H7 (cell line): ENCODE measurements at places on chromosomes 12 and 14. TPM values are rescaled to one million over a fixed set of nuclear protein-coding genes. Genes with fewer than 3 reads are reported as not detected.

GRCh38 chr14:58562141-58562540 lies 75.6 kb upstream of the DACT1 start:
- no peak for DNase-seq

The AICDA gene
- total RNA-seq, result not detected in 2 replicates

DNA sequence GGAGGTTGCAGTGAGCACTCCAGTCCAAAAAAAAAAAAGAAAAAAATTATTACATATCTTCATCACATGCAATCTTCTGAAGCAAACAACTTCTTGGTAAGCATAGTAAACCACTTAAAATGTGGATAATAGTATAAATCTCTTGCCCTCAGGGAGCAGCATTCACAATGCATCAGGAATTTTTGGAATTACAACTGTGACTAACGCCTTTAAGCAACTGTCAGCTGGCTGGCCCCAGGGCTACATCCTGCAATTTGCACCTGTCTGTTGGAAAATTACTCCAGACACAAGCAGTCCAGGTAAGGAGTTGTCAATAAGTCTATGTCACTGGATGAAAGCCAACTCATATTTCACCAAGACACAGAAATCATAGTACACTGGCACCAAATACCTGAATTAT lies 5.5 kb upstream of the SLC7A7 start:
- DNase-seq, result no peak

The ANKRD33 gene
- 0.17 and 1.6 TPM in 2 replicates for total RNA-seq

DNA sequence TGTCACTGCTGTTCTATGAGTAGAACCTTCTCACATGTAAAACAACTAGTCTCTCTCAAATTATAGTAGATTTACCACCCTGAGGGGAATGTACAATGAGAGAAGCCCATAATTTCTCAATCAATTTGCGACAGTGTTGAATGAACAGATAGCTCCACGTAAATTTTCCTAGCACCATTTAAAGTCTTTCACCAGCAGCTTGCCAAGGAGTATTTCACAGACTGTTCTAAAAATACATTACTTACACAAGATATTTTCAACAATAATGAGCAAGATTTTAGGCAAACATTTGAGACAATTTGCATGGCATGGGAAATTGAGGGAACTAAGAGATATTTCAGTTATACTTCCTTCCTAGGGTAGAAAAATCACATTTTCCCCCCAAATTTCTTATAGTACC lies 151.6 kb downstream of the KICS2 start:
- DNase-seq, result no peak

DNA sequence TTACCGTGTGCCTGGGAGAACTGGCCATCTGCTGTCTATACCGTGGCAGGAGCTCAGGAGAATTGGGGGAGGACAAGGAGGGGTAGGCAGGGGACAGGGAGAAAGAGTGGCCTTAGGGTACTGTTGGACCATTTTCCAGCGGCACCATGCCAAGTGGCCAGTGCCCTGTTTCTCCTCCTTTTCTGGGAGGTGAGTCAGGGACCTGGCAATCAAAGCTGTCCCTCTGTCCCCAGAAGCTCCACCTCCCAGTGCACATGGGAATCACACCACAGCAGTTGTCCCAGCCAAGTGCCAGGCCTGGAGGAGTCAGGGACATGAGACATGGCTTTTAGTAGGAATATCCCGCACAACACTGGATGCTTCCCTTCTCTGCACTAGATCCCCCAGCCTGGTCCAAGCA lies 118.0 kb downstream of the GCH1 start:
- DNase-seq, result no peak

DNA sequence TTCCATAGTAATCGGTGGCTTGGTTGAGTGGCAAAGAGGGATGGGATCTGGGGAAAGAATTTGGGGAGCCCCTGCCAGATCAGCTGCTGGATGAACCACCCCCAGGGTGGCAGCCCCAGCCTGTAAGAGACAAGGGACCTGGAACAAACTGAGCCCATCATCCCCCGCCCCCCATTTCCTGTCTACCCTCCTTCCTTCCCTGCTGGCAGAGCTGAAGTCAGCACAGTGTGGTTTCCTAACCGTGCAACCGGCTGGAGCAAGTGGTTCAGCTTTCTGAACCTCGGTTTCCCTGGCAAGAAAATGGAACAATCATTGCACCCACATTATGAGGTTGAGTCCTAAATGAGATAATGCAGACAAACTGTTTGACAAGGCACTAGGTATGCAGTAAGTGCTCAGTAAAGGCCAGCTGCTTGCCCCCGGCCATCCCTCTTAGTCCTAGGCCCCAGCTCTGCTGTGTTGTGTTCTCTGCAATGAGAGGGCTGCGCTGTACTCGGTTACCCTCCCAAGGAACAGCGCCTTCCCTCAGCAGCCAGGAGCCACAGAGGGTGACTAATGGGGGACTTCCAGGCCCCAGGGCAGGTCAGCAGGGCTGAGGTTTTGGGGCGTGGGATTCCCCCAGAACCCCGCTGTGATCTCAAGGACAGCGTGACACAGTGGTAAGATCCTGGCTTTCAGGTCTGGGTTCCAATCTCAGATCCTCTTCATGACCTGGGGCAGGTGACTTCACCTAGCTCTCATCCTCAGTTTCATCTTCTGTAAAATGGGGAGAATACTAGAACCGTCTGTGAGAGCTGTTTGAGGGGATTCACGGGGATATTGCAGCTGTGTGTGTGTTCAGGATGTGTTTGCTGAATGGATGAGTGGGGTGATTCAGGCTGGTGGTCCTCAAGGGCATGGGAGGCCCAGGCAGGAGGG lies 16.5 kb downstream of the SELPLG start:
- DNase-seq, result no peak

The HSPB8 gene
- 10.7 and 15.8 TPM in 2 replicates for total RNA-seq

- no peak for DNase-seq
Observed at GRCh38 chr14:86938320-86938719, 1054.7 kb downstream of the GALC start.

- peak; percentile 2 for DNase-seq
Observed at GRCh38 chr12:91367234-91367849, 184.7 kb upstream of the DCN start.

DNA sequence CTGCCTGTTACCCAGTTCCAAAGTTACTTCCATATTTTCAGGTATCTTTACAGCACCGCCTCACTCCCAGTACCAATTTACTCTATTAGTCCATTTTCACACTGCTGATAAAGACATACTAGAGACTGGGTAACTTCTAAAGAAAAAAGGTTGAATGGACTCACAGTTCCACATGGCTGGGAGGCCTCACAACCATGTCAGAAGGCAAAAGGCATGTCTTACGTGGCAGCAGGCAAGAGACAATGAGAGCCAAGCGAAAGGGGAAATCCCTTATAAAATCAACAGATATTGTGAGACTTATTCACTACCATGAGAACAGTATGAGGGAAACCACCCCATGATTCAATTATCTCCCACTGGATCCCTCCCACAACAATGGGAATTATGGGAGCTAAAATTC lies 9.8 kb downstream of the AREL1 start:
- no peak for DNase-seq

The FOXN3 gene
- total RNA-seq, result 64.6 and 93.6 TPM in 2 replicates

The DUSP6 gene
- 106 and 112 TPM in 2 replicates for total RNA-seq

The FOXN4 gene
- 0.07 and 0.33 TPM in 2 replicates for total RNA-seq

DNA sequence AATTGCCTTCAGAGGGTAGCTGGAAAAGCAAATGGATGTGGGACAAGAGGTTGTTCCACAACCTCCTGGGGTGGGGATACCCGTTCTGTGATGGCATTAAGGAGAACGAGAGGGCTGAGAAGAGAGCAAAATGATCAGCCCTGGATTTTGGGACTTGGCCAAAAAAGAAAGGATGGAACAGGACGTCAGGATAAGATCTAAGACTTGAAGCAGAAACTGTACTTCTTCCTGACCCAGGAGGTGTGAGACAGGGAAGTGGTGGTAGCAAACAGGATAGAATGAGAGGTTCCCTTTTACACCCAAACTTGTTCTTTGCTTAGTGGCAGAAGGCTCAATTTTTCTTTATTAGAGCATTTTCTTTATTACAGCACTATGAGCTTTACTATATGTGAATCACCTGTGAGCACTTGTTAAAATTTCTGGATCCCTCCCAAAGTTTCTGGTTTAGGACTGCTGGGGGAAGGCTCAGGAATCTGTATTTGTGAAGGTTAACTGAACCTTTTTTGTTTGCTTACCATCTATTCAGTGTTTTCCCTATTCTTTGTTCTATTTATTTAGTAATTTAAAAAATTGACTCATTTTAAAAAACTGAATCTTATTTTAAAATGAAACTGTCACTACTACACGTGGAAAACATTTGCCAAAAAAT lies 59.2 kb downstream of the ERC1 start:
- DNase-seq, result no peak

DNA sequence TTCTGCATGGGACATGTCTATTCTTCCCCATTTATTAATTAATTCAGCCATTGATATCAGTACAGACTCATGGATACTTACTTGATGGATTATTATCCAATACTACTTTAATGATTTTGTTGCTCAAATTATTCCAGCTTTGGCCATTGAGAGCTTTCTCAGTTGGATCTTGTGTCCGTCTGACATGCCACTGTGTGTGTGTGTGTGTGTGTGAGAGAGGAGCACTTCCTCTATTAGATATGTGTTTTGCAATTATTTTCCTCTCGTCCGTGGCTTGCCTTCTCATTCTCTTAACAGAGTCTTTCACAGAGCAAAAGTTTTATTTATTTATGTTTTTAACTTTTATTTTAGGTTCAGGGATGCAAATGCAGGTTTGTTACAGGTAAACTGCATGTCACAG lies 194.2 kb downstream of the ADGRD1 start:
- no peak for DNase-seq

DNA sequence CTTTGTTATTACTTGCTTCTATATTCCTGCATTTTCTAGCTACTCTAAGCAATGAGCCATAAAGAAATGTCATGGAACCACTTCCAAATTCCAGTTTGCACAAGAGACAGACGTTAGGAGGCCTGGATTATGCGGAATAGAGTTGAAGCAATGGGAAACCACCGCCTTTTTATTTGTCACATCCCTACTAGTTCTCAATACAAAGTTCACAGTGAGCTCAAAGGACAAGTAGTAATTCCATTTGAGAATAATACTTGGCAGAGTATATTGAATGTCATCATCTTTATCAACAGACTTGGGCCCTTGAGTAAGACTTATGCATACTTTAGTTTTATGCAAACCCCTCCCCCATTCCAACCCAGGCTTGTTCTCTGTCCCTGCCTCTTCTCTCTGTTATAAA lies 3.7 kb upstream of the SLC15A5 start:
- DNase-seq, result no peak
